ENCODE measurements at places on chromosomes 2 and 18.

GRCh38 chr2:210626849-210627248 is 70.5 kb downstream of the CPS1 start:
- no peak for DNase-seq

- no peak for DNase-seq
These were observed 204.1 kb upstream of the VRK2 start for GRCh38 chr2:57842531-57842930.

- peak; percentile 14 for DNase-seq
These were observed 829 bp downstream of the ACVR1C start for GRCh38 chr2:157627594-157628476.

DNA sequence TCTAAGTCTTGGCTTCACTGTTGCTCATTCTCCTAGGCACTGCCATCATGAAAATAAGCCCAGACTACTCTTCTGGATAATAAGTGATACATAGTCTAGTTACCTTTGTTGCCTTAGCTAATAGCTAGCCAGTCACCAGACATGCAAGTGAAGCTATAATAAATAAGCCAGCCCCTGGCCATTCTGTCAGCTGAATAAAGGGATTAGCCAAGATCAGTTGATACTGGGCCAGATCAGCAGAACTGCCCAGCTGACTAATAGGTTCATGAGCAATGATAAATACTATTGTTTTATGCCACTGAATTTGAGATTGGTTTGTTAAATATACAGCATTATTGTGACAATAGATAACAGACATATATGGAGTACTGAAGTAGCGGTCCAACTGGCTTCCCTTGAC is 8.0 kb upstream of the C2orf69 start:
- no peak for DNase-seq

DNA sequence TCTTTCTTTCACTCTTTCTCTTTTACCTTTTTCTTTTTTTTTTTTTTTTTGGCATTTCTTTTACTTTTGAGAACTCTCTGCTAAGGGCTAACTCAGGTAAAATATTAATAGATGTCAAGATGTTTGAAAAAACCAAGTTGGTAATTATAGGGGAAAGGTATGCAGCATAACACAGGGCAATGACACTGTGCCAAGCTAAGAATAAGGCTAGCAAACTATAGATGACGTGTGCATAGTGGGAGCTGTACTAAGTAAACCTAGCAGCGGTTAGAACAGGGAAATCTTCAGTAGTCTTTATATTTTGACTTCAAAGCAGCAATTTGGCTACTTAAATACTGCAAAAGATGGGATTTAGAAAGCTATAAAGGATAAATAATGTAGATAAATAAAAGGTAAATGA is 415.4 kb upstream of the RGPD4 start:
- no peak for DNase-seq

DNA sequence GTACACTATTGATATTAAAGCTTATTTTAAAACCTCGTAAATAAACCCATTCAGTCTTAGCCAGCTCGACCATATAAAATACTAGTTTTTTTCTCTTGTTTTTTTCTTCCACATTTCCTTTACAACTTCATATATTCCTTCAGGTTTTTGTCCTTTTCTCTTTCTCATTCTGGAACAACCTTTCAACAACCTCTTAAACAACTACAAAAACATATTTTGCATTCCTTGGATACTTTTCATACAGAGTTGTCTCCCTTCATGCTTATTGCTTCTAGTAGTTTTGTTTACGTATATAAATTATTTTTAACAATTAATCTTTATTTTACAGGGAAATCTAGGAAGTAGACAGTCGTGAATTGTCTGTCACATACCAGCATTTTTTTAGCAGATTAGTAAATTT is 41.2 kb downstream of the COMMD1 start:
- DNase-seq: no peak

GRCh38 chr2:117481608-117482007 is 332.9 kb upstream of the DDX18 start:
- DNase-seq: no peak

Data from activated T-helper 1 cell treated with anti-CD3 and anti-CD28 coated beads, Interleukin-2, amount 50 U/mL, for 16 hours (primary cell).